SW480 (cell line): ENCODE measurements at places on chromosomes 12 and 14.

GRCh38 chr12:123089140-123089539, 61.8 kb downstream of the PITPNM2 start:
- no peak for DNase-seq

- DNase-seq, result no peak
Observed at GRCh38 chr12:82130762-82131161, 227.4 kb downstream of the CCDC59 start.

- DNase-seq, result no peak
Observed at GRCh38 chr12:84113666-84114065, 798.9 kb downstream of the SLC6A15 start.

DNA sequence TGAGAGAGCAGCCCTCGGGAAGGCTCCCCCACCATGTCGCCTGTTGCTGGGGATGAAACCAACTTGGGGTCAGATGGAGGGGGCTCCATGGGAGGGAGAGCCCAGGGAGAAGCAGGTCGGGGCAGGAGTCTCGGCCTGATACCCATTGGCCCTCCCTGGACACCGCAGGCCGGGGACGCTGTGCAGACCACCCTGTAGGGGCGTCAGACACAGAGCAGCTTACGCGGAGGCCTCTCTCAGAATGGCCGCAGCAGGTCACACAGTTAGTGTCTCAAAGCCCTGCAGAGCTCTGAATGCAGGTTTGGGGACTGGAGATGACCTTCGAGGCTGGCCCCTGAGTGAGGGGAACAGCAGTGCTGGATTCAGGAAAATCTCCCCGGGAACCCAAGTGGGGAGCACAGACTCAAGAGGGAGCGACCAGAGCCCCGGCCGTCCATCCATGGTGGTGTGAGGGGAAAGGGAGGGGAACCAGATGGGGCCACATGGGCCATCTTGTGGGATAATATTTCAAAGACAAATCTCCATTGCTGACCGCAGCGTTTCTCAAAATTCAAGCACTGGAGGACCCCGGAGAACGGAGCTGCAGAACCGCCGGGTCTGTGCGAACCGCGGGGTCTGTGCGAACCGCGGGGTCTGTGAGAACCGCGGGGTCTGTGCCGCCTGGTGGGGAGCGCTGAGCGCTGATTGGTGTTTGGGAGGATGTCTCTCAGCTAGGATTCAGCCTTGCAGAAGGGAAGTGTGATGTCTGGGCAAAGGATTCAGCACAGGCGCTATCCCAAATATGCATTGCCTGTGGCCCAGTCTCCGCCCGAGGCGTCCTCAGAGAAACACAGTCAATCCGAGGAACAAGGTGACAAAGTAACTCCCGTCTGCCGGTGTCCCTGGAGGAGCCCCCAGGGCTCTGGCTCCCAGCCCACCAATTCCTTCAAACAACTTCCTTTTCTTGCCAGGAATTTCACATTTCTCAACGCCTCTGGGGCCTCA, 324.4 kb upstream of the RTL1 start:
- DNase-seq, result no peak

- DNase-seq, result no peak
Observed at GRCh38 chr12:57332646-57333312, 81.8 kb upstream of the STAC3 start.

- DNase-seq, result no peak
Observed at GRCh38 chr14:24943024-24943423, 106.9 kb downstream of the STXBP6 start.

GRCh38 chr14:64137657-64138290, 156.4 kb downstream of the ESR2 start:
- DNase-seq, result no peak

DNA sequence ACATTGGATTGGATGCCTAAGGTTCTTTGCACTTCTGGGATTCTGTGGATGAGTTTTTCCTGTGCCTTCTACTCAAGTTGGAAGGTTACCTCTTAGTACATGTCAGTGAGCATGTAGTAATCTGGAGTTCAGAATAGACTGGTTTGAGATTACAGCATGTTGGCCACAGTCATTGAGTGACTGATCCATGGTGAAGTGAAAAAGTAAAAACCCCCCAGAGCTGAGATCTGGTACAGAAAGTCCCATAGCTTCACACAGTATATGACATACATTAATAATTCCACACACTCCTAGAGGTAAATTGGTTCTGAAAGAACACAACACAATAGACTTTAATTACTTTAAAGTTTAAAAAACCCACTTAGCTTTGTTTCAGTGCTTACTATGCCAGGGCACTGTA, 11.9 kb upstream of the CCND2 start:
- DNase-seq, result no peak
